ENCODE measurements at places on chromosomes 5 and 9. TPM values are rescaled to one million over a fixed set of nuclear protein-coding genes. Genes with fewer than 3 reads are reported as not detected.

DNA sequence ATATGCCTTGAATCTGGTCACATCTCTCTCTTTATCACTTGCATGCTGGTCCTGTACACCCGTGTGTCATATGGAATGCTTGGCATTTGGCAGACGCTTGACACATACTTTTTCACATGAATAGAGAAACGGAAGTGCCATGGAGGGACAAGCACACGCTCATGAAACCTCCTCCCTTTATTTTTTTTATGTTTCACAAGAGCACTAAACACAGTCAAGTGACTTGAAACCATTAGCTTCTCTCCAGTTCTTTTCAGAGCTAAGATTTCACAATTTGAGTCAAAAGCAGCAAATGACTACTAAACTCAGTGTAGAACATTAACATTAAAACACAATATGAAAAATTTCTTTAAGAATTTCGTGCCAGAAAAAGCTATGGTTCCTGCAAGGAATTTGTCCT, 151.1 kb downstream of the DOCK2 start:
- DNase-seq, result no peak

DNA sequence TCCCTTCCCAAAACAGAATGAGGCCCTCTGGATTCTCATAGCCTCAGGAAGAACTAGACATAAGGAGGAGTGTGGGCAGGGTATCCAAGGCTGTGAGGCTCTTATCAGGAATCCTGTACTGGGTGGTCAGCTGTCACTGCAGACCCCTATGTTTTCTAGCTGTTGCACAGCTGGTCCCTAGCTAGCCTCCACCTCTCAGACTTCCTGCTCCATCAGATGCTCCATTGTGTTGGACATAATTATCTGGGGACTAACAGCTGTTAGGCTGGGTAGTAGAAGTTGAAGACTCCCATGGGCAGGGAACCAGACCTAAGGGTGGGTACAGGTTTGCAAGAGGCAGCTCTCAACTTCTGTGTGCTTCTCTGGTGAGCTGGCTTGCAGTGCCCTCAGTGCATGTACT, 18.4 kb downstream of the FAM219A start:
- no peak for DNase-seq

DNA sequence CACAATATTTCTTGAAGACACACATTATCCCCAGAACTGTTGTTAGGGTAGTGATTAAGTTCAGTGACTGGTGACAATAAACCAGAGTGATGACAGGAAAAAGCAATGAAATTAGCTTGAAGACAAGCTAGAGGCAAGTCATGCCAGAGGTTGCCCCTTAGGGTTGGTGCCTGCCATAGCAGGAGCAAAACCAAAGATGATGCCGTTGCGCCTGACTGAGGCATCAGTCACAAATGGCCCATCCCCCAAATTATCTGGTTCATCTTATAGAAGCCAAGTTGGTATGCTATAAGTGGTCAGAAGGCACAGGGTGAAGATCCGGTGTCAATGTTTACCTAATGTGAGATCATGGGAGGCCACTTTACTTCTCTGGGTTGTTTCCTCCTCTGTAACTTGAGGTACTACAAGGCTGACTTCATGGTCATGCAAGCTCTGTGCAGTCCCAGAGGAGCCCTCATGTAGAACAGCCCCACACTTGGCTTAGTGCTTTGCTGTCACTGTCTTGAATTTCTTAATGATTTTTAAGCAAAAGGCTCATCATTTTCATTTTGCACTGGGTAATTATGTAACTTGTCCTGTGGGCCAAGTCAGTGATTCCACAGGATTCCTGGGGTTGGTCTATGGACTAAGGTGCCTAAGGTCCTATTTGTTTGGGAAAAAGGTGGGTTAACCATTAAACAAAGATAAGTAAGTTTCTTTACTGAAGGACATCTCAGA, 211.3 kb downstream of the MAN2A1 start:
- no peak for DNase-seq

DNA sequence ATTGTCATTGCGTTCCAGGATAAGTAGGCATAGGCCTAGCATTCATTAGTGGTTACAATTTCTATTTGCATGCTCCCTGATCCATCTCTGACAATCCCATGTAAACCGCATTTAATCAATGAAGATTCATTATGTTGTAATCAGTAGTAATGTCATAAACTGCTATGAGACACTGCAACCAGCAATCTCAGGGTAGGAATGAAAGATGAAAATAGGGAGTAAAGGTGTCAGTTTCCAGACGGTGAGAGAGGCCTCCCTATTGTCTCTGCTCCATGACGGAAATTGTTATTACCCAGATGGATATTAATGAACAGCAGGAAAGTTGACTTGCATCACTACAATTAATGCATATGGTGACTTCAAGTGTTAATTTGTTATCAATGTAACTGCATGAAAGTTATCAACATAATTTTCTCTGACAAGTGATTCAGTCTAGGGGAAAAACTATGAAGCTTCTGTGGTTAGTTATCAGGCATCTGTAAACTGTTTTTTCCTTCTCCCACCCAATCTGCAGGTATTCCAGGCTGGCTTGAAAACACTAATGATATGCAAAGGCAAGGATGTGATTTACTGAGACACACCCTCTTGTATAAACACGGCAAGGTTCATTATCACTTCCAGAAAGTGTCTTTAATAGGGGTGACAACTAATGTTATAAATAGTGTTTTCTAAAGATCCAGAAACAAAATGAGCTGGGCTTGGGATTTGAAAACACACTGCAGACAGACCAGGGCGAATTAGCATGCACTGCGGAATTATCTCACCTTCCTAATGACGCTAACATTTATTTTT, 73.5 kb downstream of the ZNF622 start:
- DNase-seq, result no peak

- no peak for DNase-seq
These were observed 89.8 kb downstream of the CDKN2A start for GRCh38 chr9:21904371-21904770.

DNA sequence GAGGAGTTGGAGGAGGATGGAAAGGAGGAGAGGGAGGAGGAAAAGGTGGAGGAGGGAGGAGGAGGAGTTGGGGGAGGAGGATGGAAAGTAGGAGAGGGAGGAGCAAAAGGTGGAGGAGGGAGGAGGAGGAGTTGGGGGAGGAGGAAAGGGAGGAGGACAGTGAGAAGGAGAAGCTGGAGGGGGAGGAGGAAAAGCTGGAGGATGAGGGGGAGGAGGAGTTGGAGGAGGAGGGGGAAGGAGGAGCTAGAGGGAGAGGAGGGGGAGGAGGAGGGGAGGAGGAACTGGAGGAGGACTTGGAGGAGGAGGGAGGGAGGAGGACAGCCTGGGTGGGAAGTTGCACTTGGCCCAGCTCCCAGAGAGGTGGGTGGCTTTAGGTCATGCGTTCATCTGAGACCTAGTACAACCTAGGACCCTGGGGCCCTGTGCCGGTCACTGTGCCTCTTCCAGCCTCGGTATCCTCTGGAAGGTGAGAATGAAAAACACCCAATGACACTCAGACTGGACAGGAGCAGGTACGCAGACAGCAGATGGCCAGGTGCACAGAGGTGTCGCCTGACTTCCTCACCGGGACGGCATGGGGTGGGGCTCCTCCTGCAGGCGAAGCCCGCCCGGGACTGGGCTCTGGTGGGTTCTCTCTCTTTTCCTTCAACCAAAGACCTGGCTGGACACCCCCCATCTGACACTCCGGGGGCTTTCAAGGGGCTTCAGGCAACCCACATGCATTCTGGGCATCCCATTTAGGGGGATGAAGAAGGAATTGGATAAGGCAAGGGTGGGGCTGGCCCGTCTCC, 12.2 kb upstream of the SLC2A6 start:
- DNase-seq, result no peak

DNA sequence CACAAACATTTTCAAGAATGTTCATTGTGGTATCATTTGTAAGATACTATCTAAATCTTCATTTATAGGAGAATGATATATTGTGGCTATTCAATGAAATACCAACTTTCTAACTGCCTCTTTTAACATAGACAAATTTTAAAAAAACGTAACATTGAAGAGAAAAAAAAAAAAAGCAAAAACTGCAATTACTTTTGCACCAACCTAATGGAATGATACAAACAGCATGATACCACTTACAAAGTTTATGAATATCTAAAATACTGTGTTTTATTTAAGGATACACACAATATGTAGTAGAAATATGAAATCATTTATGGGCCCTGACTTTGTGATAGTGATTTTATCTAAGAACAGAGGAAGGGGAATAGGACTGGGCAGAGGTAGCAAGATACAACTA, 24.1 kb downstream of the PSMD5 start:
- DNase-seq, result no peak

PPP2R2B gene
- polyA plus RNA-seq, result 20.0 TPM

All from H1 (cell line).